H54 (cell line): ENCODE measurements at places on chromosomes 1 and 21.
A peak's percentile ranks its signal among the peaks of the same experiment; 100 is the strongest.

DNA sequence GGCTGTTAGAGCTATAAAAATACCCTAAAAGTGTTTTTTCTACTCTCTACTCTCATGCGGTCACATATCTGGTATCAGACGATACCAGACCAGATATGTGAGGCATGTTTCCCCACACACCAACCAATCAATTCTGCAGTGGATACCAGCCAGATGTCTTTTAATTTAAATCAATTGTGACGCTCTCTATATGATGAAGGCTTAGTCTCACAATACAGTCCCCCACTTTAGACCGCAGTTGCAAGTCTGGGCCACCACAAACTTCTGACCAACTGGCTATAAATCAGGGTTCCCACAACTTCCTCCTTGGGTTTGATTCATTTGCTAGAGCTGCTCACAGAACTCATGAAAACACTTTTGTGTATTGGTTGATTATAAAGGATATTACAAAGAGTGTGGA lies 586.1 kb upstream of the ZP4 start:
- DNase-seq, result no peak

DNA sequence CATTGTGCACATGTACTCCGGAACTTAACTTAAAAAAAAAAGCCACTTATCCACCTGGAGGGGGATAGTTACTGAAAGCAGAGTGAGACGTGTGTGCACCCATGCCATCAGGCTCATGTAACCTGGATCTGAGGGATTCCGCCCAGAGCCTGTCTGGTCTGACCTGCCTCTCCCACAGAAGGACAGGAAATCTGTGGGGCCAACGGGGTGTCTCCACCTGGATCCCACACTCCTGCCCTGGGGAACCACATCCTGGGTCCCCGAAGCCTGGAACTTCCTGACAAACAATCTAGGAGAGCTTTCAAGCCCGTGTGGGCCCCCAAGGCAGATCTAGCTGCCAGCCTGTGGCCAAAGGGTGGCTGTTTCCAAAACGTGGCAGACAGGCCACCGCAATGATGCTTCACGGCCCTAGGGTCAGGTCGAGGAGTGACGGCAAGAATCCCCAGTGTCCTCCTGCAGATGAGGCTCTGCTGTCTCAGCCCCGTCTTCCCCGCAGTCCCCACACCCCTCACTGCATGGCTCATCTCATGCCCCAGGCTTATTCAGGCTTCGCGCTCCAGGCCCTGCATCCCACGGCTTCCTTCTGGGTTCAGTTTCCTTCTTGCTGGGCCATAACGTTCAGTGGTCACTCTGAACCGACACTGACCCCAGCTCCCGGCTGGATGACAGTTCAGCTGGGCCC lies 21.0 kb upstream of the PCBP3 start:
- no peak for DNase-seq

GRCh38 chr1:160454371-160455152 lies 54.2 kb downstream of the VANGL2 start:
- no peak for DNase-seq

- DNase-seq, result no peak
Measured at GRCh38 chr1:205980237-205980870, 22.8 kb downstream of the RAB7B start.

- peak; percentile 32 for DNase-seq
Measured at GRCh38 chr1:173392895-173393658, 84.1 kb upstream of the PRDX6 start.

DNA sequence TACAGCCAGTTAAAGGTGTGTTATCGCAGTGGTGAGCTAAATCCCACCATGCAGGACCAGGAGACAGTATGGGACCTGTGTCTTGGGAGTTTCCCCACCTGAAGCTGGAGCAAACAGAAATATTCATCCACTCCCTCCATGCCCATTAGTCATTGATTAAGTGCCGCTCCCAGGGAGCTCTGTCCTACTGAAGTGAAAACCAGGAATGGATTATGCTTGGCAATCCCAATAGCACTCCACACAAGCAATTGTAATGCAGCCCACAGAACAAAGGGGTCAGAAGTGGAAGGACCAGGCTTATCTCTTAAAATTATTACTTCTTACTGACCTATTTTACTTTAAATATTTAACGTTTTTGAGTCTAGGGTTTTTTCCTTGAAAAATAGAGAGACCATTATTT lies 1005.4 kb downstream of the ADGRL2 start:
- DNase-seq, result no peak

DNA sequence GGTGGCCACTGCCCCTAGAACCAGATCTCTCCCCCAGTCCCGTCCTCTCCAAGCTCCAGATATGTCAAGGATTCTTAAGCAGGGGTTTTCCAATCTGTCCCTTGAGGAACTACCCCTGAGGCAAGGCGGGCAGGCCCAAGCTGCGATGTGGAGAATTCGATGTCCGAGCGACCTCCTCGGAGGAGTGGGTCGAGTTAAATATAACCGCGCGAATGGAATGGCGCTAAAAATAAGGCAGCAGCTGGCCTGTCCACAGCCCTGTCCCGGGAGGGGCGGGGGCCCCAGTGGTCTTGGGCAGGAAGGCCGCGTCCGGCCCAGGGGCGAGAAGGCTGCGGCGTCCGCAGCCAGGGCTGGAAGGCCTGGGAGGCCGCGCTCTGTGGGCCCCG lies 5.8 kb upstream of the FOXD3 start:
- DNase-seq, result no peak

DNA sequence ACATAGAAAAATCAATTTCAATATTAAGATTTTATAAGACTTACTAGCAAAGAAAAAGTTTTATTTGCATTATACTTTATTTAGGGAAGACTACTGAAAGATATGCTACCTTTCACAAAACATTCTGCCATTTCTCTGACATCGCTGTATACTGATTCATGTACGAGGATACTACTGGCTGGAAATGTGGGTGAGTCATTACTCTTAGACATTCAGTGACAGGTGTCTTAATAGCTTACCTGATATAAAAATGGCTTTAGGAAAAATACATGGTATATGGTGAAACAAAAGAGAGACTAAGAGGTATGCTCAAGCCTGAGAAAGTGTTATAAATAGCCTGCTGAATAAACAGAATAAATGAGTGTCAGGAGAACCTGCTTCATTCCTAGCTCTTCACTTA lies 73.0 kb upstream of the EXO1 start:
- no peak for DNase-seq

GRCh38 chr1:57376041-57376440 lies 47.8 kb downstream of the DAB1 start:
- no peak for DNase-seq
